ENCODE measurements at places on chromosomes 1 and 21.

DNA sequence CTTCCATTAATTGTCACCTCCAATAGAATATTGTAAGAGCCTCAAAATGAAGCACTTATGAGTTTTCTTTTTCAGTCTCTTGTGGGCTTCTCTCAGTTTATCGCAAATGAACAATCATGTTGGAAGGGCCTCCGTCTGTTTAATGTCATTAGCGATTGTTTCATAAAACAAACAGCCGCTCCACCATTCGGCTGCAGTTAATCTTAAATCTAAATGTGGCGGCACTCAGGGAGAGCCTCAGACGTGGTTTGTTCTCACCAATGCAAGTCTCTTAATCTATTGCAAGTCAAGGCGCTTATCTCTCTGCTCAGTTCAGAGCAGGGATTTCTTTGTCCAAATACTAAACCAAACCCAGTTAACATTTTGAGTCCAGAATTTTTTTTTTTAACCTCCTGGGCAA is 34.9 kb upstream of the ESRRG start:
- DNase-seq: no peak

DNA sequence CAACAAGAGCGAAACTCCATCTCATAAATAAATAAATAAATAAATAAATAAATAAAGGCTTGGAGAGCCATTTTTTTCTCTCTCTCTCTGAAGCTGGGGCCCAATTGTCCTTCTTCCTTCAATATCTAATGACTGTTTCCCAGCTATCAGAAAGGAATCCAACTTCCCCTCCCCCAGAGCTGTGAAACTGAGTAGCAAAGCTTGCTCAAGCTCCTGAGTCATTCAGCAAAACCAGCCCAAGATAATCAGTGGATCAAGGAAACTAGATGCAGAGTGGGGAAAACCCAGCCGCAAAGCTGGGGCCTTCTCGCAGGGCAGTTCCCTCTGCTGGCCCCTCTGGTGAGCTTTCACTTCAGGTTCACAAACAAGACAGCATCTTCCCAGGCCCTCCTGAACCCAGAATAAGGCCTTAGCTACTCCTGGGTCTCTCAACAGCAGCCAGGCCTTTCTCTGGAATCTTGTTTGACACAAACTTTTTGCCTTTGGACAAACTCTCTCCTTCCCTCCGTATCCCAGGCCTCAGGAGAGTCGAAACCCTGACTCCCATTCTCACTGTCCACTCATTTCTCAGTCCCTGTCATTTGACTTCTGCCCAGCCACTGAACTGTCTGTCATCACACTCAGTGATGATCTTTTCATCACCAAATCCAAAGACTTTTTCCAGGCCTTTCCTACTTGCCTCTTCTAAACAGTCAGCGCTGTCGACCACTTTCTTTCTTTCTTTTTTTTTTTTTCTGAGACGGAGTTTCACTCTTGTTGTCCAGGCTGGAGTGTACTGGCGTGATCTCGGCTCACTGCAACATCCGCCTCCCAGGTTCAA is 18.0 kb upstream of the PTP4A2 start:
- peak; percentile 47 for DNase-seq

DNA sequence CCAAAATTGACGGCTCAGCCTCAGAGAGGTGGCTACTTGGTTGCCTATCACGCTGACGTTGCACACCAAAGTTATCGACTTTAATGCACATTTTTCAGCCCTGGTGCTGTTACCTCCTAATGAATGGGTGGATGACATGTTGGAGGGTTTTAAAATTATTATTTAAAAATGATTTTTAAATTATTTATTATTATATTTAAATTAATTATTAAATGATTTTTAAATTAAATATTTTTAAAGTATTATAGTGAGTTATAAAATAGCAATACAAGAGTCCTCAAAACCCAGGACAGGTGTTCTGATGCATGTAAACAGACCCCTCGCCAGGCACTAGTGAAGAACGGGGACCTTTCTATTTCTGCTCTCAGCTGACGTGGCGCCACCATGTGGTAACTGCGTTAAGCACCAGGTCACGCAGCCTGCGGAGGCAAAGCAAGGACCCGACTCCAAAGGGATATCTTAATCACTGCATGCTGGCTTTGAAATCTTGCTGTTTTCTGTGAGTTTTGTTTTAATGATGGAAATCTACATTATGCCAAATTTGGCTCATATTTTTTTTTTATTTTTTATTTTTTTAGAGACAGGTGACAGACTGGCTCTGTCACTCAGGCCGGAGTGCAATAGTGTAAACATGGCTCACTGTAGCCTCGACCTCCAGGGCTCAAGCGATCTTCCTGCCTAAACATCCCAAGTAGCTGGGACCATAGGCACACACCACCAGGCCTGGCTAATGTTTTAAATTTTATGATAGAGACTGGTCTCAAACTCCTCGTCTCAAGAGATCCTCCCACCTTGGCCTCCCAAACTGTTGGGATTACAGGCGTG is 22.6 kb downstream of the CASP9 start:
- DNase-seq: no peak

- no peak for DNase-seq
Observed at GRCh38 chr1:3691421-3692204, 39.3 kb downstream of the TP73 start.

DNA sequence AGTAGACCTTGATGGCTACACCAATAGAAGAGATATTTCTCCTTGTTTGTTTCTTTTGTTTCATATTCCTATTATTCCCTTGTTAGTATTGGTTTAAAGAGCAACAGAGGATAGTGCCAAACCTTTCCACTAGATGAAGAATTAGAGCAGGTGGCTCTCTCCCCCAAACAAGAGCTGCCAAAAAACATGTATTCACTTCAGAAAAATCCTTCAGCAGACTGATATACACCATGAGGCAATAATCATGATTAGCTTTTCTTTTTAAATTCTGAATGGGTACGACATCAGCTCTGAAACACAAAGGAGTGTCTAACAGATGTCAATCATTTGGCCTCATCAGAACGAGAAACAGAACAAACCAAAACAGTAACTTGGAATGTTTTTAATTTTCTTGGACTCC is 67.3 kb upstream of the MAP10 start:
- DNase-seq: no peak

DNA sequence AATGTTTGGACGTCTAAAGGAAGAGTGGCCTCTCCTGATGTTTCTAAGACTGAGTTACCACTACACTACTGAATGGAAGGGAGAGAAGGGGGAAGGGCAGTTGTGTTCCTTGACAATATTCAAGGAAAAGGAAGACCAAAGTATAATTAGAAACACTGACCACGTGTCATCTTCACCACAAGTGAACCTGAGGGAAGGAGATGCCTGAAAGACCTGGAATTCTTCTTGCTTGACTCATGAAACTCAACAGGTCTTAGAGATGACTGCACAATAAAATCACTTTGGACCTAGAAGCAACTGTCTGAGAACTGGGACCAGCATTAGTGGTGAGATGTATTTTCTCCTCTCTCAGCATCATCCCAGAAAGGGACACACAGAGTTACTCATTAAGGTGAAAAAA is 56.7 kb downstream of the PTPN14 start:
- DNase-seq: no peak

- no peak for DNase-seq
Observed at GRCh38 chr21:27557356-27557755, 590.5 kb upstream of the ADAMTS5 start.

DNA sequence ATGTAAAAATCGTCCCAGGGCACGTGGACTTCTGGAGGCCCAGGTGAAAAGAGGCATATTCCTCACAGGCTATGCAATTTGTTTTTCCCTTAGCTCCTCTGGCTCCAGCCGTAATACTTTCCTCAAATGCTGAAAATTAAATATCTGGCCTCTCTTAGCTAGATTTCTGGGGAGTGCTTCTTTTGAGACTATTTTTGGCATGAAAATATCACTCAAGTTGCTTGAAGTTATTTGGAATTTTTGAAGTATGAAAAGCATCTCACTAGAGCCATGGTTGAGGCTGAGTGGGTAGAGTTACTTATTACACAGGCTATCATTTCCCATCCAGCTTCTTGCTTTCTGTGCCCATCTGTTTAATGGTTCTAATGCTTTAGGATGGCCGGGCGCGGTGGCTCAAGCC is 59.7 kb downstream of the MYOM3 start:
- DNase-seq: no peak

DNA sequence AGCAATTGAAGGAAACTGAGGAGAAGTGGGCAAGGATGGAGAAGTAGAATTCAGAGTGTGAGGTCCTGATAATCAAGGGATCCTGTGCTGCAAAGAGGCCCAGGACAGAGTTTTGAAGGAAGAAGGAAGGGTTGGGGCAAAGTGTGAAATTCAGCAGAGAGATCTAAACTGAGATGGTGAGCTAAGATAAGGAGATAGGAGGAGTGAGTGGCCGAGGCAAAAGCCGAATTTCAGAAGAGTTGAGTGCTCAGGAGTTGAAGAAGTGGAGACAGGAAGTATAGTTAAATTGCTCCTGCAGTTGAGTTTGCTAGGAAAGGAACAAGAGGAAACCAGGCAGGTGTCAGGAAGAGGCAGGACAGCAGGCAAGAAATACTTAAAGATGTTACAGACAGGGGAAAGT is 16.4 kb upstream of the MAPKAPK2 start:
- DNase-seq: no peak

DNA sequence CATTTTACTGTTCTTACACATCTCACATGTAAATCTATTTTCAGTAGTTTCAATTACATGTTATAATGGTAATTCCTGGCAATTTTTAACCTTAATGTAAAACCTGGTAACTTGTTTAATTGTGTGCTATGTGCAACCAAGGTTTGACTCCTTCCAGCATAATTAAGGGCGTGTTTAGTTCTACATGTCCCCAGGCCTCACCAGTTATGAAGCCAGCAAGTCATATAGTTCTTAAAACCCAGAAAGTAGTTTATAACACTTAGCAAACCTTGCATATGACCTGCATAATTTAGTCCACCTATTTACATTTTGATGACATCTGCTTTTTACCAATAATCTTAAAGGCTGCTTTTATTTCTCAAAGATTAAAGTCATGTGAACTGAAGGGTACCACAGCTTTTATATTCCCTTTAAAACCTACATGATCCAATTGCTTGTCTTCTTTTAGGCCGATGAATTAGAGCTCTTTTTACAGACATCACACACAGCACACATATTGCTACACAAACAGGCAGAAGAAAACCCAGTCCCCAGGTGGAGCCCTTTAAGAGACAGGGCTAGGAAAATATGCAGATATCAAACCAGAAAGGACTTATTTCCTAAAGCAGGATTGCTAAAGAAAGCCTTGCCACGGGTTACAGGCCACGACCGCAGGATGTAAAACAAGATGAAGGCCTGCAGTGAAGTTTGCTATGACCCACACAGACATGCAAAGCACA is 23.2 kb upstream of the SYCP1 start:
- DNase-seq: no peak

GRCh38 chr1:151294742-151295462 is 12.8 kb downstream of the ZNF687 start:
- DNase-seq: no peak

GRCh38 chr1:206518206-206518605 is 10.9 kb downstream of the RASSF5 start:
- DNase-seq: no peak

DNA sequence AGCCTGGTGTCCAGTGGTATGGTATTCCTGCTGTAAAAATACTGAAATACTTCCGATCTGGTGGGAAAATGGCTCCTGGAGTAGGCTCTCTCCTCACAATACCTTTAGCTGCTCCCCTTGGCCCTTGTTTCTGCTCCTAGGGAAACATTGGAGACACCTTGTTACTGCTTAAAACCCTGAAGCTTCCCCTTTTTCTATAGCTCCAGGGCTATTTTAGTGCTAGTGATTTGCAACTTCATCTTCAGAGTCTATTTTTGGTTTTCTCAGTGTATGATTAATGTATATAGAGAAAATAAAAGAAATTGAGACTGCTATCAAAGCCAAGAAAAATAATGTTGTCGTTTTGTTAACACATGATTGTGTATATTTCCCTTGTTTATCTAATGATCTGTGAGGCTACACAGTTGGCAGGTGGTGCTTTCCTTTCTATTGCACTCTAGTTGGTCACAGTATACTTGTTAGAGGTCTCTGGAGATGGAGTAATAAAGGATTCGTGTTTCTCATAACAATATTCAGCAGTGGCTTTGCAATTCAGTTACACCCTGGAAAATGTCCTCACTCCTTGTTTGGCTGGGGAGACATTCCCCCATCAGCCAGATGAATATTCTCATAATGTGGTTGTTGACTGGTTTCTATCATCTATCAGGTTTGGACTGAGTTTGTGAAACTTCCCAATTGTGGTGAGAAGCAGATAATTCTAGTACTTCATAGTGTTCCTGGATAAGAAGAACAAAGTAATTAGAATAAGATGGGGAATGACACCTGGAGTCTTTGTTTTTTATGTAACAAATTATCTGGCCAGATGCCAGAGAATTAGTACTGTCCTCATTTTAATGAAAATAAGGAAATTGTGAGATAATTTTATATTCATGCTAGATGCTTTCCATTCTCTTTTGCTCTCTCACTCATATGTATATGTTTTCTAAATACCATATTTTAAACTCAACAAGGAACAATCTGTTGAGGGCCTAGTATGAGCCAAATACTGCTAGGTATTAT is 44.8 kb upstream of the CACYBP start:
- DNase-seq: no peak

DNA sequence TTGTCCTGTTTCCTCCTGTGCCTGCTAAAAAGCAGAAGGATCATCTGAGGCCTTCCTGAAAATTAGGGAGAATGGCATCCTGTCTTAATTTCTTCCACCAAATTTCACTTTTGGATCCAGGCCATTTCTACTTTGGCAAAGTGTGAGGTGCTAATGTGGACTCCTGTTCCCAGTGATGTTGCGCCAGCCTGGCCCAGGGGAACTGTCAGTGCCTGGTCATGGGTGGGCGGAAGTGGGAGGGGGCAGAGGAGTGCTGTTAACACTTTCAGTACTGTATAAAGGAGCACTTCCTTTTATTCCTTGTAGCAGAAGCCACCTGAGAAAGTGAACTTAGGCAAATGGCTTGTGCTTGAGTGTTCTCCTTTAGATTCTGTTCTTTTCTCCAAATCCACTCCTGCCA is 19.9 kb downstream of the ELAPOR1 start:
- no peak for DNase-seq

DNA sequence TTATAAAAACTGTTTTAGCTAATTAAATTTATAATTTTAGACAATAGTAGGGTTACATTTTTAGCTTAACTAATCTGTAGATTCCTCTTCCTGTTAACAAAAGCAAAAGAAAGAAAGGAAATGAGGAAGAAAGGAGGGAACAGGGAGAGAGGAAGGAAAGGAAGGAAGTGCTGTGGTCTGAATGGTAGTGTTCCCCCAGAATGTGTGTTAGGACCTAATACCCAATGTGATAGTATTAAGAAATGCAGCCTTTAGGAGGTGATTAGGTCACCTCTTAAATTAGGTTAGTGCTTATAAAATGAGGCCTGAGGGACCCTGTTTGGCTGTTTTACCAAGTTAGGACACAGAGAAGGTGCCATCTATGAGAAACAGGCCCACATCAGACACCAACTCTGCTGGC is 136.9 kb upstream of the SAMSN1 start:
- no peak for DNase-seq

GRCh38 chr1:80448081-80448480 is 1352.7 kb upstream of the ADGRL2 start:
- no peak for DNase-seq
